ENCODE measurements at places on chromosomes 6 and 20.

DNA sequence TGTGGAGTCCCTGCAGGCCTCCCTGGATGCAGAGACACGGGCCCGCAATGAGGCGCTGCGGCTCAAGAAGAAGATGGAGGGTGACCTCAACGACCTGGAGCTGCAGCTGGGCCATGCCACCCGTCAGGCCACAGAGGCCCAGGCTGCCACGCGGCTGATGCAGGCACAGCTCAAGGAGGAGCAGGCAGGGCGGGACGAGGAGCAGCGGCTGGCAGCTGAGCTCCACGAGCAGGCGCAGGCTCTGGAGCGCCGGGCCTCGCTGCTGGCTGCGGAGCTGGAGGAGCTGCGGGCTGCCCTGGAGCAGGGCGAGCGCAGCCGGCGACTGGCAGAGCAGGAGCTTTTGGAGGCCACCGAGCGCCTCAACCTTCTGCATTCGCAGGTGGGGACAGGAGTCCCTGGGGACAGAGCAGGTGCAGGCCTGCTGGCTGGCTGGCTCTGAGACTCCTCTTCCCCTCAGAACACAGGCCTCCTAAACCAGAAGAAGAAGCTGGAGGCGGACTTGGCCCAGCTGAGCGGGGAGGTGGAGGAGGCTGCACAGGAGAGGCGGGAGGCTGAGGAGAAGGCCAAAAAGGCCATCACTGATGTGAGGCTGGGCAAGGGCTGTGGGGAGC lies 44.7 kb downstream of the MYH7B start:
- DNase-seq = no peak

GRCh38 chr20:50269091-50270033 lies 78.7 kb downstream of the CEBPB start:
- no peak for DNase-seq

- DNase-seq = no peak
These were observed 120.8 kb upstream of the SSTR4 start for GRCh38 chr20:22914291-22914690.

DNA sequence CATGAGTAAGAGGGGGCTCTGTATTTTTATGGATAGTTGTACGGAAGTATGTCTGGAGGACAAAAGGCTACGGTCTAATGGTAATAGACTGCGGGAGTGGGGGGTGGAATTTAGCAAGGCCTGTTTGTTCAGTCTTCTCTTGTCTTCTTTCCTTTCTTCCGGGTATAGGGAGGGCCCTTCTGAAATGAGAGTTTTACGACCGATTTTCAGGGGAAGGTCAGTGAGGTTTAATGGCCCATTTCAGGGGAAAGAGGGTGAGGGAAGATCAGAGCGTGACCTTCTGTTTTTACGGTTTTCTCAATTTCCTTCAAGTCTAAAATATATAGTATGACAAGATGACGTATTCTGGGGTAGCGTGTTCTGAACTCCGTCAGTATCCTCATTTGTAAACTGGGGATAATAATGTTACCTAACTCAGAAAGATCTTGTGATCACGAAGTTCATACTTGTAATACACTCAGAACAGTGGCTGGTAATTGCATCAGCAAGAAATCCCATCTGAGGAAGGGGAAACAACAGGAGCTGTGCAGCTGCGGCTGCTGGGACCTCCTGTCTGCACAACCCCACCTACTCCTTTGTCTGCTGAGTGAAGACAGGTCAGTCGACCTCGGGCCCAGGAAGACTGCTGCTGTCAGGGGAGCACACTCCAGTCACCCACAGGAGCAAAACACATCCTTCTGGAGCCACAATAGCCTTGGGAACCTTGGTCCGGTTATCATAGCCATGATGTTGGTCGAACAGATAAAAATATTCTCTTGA lies 90.4 kb downstream of the MAP3K7 start:
- DNase-seq = no peak

DNA sequence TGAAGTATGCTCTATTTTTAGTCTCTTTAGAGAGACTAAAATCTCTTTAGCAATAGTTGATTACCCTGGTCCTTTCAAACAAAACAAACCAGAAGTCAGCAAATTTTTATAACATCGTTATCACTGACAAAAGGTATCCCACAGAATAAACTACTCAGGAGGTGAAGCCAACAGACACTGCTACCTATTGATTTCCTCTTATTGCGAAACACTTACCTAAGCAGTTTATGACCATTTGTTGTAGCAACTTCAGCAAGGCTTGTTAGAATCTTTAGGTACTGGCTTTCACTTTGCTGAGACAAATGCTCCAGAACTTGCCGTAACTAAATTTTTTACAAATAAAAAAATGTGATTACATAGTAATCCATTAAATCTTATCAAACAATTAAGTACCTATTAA lies 64.4 kb downstream of the HACE1 start:
- DNase-seq = no peak

GRCh38 chr6:166341464-166341863 lies 881 bp downstream of the SFT2D1 start:
- DNase-seq = no peak

DNA sequence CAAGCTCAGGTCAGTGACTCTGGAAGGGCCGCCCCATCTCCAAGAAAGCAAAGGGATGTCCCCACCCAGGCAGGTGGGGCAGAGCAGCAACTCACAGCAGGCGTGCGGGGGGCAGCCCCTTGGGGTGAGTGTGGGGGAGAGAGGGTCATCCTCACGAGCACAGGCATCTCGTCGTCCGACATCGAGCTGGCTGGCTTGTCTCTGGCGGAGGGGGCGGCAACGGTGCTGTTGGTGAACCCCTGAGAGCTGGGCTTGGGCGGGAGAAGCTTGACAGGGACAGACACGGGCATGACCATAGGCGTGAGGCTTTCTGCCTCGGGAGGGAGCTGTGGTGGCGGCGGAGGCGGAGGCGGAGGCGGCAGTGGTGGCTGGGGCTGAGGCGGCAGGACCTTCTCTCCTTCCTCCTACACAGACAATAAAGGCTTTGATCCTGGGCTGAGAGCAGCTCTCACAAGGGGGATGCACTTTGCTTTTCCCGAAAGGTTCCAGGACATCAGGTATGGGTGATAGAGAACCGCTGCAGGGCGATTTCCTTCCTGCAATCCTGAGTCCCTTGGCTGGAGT lies 45.6 kb upstream of the MRPS10 start:
- no peak for DNase-seq

DNA sequence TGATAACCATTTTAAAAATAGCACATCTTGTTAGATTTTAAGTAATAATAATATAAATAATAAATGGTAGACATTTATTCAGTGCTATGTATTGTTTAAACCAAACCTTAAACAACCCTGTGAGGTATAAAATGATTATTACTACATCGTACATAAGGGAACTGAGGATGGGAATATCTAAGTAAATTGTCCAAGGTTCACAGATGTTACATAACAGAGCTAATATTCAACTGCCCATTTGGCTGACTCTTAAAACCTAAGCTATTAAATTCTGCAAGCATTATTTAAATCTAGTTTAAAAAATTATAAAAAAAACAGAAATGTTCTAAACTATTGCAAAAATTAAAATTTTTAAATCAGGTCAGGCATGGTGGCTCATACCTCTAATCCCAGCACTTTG lies 175.1 kb downstream of the COL19A1 start:
- no peak for DNase-seq

GRCh38 chr6:135021310-135022049 lies 33.1 kb downstream of the HBS1L start:
- DNase-seq = no peak

DNA sequence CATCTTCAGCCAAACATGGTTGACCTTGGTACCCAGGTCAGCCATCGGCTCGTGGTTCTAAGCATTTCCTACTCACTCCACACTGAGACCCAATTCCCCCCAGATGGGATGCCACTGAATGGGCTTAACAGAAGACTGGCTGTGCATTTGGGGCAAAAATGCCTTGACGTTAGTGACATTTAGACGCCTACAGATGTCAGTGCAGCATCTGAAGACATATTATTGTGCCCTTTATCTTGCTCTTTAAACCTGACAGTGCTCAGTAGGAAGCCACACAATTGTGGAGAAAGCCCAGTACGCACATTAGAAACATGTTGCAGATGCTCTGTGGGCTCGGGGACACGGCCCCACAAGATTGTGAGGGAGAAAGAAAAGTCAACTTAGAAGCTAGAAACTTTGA lies 414.7 kb downstream of the PTPRT start:
- DNase-seq = no peak
